ENCODE measurements at places on chromosomes 12 and 14.

DNA sequence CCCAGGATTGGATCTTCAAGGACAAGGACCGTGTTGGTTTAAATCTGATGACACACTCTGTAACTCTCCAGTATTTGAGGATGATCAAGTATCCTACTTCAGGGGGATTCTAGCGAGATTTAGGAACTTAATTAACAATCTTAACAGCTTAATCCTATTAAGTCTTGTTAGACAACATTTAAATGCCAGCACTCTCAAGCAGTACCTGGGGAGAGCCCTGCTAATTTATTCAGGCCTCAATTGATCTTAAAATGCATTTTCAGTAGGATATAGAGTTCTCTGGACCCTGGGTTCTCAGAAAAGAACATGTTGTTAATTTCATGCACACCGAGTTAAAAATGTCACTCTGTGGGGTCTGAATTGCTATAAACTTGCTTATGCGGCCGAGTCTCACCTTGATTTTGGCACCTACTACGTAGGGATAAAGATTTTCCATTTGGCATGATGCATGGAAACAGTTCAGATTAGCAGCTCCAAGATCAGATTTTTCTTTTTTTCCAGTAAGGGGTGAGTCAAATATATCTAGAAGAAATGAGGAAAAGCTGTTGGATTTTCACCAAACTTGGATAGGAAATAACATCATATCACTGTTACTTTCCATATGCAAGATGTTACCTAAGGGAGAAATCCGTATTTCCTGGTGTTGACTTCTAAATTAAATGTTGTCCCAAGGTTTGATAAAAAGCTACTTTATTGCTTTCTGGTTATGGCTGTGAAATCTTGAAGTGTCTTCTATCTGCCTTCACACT is 76.1 kb downstream of the SLC24A4 start:
- DNase-seq, result no peak

GRCh38 chr12:24864796-24865125 is 84.1 kb downstream of the BCAT1 start:
- DNase-seq, result no peak

GRCh38 chr12:42473561-42473960 is 116.0 kb downstream of the PRICKLE1 start:
- DNase-seq, result no peak

DNA sequence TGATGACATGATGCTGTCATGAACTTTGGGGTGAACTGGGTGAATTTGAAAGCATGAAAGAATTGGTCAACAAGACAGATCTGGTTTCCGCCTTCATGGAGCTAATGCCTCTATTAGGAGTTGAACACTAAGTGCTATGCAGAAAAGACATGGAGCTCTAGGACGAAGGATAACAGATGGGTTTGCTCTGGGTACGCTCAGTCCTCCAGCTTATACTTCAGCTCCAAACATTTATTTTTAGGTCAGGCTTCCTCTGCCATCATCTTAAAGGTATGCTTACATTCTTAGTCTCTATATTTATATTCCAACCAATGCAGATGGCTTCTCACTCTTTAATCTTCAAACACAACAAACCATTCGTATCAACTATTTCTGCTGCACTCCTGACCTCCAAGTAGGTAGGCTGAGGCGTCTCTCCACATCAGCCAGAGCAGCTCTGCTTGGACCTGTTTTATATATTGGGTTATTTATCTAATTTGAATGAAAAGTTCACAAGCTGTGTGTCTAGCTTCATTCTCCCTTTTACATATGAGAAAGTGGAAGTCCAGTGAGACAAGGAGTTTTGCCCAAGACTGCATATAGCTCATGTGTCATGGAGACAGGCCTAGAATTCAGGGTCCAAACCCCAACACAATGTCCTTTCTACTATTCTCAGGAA is 226.3 kb downstream of the SPTSSA start:
- DNase-seq, result no peak

GRCh38 chr12:58396239-58396638 is 454.9 kb downstream of the ATP23 start:
- DNase-seq, result no peak

All from left renal pelvis (tissue), 4 donors.